Cerebellum (tissue), 4 donors: ENCODE measurements at places on chromosomes 11 and 22. TPM values are rescaled to one million over a fixed set of nuclear protein-coding genes. Genes with fewer than 3 reads are reported as not detected.

- no peak for DNase-seq
These were observed 8.7 kb downstream of the ALDH3B2 start for GRCh38 chr11:67665541-67666302.

GRCh38 chr11:121236115-121237001 is 56.2 kb upstream of the SC5D start:
- no peak for DNase-seq

RAB3IL1 gene
- total RNA-seq, result 4.5 TPM

- peak; percentile 68 for DNase-seq
These were observed 7.0 kb downstream of the FXYD2 start for GRCh38 chr11:117817368-117818040.

DNA sequence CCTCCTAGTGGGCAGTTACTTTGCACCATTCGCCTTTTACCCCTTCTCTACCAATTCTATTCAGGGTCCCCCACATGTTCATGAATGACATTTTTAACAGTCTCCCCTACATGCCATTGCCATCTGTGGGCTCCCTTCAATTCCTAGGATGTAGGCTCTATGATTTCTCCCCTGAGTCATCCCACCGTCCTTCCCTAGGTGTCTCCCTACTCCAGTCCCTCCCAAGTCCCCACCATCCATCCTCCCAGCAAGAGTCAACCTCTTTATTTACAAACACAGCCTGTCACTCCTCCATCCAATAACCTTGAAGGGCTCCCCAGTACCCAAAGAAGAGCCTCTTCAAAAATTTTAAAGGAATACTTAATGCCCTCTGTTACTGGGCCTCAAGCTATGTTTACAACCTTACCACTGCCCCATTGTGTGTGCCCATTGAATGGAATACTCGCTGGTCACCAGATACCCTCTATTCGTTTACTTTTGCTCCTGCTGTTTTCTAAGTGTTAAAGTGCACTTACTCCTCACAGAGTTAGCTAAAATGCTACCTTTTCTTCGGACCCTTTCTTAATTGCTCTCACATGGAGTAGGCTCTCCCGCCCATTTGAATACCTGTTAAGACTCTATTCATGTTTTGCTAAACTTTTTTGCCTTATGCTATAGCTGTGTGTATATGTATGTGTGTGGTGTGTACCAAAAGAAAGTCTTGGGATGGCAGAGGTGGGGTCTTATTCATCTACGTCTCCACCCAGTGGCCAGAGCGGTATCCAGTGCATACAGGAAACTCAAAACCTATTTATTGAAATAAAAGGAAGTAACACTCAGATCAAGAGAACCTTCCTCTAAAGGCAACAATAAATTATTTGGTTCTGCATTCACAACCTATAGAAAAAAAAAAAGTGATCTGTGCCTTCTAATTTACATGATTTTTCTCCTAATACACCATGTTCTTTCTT is 235.8 kb upstream of the CCDC90B start:
- DNase-seq, result no peak

CRYBB2 gene
- not detected for total RNA-seq
